ENCODE measurements at places on chromosomes 4 and X.

DNA sequence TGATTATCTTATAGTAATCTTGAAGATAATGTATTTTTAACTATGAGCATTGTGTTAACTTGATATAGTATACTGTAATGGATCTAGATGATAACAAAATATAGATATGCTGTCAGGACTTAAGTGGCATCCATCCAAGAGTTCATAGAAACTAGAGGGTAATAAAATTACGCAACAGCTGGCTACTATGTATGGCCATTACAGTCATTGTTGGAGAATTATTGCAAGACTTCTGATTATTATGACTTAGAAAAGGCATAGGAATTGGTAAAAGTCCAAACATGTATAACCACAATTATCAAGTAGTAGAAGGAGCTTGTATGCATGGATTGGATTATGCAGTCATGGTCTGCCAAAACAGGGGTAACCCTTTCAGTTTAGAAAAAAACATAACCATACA, 9.5 kb downstream of the OGT start:
- no peak for DNase-seq

GRCh38 chrX:115268421-115268820, 21.1 kb upstream of the LUZP4 start:
- no peak for DNase-seq

- DNase-seq: no peak
Observed at GRCh38 chrX:53257670-53258423, 23.5 kb downstream of the IQSEC2 start.

- DNase-seq: no peak
Observed at GRCh38 chrX:17030092-17030491, 83.6 kb downstream of the REPS2 start.

DNA sequence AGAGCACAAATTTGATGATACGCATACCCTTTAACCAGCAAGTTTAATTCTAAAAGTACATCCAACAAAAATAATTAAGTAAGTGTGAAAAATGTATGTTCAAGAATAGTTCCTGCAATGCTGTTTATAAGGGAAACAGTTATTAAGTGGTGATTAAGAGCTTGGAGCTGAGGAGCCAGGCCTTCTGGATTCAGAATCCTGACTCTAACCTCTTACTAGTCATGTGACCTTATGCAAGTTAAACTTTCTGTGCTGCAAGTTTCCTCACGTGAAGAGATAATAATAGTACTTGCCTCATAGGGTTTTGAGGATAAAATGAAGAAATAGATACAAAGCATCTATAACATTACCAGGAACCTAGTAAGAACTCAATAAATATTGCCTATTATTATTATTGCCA, 77.7 kb downstream of the FAM13A start:
- no peak for DNase-seq

GRCh38 chrX:36640232-36640631, 367.9 kb upstream of the FAM47C start:
- no peak for DNase-seq

GRCh38 chrX:43985511-43985910, 12.3 kb upstream of the NDP start:
- no peak for DNase-seq

DNA sequence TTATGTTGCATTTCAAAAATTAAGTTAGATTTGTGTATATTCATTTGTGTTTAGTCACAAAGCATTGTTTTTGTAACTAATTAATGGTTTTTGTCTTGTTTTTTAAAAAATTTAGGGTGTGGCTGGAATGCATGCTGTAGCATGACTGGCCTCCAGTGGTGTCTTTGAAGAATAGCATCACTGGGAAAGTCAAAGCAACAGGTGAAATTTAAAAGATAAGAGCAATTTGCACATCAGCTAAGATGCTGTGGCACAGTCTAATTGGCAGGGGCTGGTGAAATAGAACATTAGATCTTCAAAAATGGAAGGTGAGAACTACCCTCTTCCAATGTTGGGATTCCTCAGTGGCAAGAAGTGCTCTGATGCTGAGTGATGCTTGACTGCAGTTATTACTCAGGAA, 45.3 kb downstream of the ANK2 start:
- DNase-seq: no peak

- DNase-seq: no peak
Observed at GRCh38 chr4:43425206-43425605, 532.7 kb downstream of the GRXCR1 start.

DNA sequence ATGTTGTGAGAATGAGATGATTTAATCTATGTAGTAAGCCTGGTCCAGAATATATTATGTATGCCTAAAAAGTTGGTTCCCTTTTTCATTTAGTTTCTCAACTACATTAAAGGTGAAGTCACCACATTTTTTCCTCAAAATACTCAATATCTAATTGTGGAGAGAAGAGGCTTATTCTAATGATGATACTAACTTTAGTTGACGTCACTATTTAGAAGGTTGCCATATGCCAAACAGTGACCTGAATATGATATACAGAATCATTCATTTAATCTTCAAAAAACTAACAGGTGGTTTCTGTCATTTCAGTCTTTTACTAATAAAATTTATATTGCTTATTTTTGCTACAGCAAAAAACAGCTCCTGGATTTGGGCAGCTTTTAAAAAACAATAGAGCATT, 480.7 kb upstream of the NWD2 start:
- DNase-seq: no peak

DNA sequence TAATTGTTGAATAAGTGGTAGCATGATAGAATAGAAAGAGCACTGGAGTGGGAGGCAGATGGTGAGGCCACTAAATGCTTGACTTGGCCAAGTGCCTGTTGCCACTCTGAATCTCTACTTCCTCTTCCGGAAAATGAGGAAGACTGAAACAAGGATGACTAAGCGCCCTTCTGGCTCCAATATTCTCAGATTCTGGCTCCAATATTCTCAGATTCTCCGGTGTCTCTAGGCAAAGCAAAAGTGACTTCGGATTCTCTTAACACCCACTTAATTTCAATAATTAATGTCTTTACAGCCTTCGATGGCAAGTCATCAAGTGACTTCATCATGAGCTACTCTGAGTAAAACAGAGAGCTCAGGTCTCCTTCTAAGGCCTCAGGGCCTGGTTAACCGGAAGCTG, 402.2 kb upstream of the FGF13 start:
- DNase-seq: no peak

DNA sequence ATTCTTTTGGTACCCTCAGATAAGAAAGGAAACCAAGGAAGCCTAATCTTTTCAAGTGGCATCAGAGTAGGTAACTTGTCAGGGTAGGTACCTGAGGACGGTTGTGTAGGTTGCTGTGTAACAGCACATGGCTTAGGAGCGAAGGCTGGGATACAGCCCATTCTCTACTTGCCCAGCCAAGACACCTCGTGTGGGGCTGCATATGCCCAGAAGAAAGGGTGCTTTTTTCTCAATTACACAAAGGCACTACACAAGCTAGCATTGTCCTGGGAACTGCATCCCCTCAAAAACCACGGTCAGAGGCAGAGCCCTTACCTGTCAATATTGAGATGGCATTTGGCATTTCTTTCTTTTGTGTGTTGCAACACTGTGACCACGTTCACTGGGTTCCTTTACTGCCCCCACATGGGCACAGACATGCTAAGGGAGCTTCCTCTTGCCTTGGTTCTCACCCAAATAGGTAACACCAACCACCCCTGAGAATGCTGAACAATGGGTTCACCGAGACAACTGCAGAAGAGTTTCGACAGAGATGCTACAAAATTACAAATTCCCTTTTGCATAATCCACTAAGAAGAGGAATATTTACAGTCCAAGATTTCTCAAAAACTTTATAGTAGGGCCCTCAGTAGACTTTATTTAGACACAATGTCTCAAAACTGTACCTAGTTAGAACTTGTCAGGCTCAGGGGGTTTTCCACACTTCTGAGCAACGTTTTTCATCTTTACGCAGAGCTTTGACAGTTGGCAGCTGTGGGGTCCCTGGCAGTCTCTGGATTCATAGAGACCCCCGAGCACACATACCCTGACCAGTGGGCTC, 35.8 kb upstream of the TNIP3 start:
- DNase-seq: no peak

DNA sequence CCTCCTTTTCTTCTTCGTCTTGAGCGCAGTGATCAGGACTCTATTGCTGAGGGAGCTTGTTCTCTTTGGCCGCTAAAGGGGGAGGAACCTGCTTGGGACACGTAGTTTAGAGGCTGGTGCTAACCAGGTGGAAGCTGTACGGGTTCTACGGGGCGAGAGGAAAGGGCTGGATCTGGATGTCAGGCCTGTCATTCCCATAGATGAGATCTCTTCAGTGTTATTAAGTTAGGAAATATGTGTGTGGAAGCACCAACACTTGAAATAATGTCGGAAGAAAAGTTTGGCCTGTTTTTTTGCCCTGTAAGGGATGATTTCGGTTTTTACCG, 643 bp downstream of the SRP72 start:
- no peak for DNase-seq

- DNase-seq: no peak
Observed at GRCh38 chr4:159177265-159178150, 74.6 kb downstream of the RAPGEF2 start.

All from brain pericyte (primary cell).